Glomerular endothelial cell (primary cell): ENCODE measurements at places on chromosomes 1 and 21. TPM values are rescaled to one million over a fixed set of nuclear protein-coding genes. Genes with fewer than 3 reads are reported as not detected.

Gene SLC45A1
- total RNA-seq, result 2.2 and 2.7 TPM in 2 replicates

Gene PLXNA2
- 142 and 181 TPM in 2 replicates for total RNA-seq

Gene KLHL17
- 11.7 and 21.1 TPM in 2 replicates for total RNA-seq

Gene CLCA4
- not detected in 2 replicates for total RNA-seq

Gene UBL4B
- total RNA-seq, result not detected in 2 replicates

Gene CYP4A22
- not detected in 2 replicates for total RNA-seq

- no peak for DNase-seq
Measured at GRCh38 chr1:92425617-92426016, 61.1 kb downstream of the GFI1 start.

DNA sequence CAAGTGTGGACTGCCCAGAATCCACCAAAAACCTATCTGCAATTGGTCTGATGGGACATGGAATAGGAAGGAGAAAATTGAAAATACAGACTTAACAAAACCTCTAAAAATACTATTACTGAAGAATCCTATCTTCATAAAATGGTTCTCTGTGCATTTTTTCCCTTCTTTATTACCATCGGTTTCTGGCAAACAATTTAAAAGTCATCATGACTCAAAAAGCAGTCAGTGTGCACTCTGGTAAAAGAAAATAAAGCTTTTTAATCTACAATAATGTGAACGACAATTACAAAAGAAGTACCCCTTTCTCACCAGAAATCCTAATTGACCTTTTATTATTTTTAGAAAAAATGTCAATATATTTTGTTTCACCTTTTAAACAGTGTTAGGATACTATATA, 186.3 kb downstream of the TPR start:
- DNase-seq, result no peak

GRCh38 chr1:248926401-248927182, 20.6 kb downstream of the PGBD2 start:
- DNase-seq, result no peak

DNA sequence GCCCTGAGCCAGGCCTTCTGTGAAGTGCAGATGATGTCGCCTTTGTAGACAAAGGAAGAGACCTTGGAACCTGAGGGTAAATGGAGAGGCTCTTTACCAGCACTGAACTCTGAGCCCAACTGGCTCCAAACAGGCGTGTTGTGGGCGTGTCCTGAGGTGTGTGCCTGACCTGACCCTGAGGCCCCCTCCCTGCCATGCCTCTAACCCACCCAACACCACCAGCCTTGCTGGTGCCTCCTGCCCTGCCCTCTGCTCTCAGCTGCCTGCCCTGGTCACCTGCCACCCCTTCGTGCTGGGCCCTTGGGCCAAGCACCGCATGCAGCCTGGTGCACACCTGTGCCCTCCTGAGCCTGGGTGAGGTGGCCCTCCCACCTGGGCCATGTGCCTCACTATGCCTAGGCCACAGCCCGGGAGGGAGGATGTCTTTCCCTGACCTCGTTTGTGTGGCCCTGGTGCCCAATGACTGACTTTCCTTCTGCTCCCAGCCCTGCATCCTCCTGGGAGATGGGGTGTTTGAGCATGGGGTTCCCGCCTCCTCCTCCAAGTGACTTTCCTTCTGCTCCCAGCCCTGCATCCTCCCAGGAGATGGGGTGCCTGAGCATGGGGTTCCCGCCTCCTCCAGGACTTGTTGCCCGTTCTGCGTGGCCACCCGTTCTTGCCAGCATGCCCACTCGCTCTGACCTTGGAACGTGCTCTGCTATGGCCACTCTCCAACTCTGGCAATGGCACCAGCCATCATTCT, 157.0 kb downstream of the PCBP3 start:
- no peak for DNase-seq

- DNase-seq, result no peak
Measured at GRCh38 chr21:41737651-41738324, 29.1 kb downstream of the RIPK4 start.

- DNase-seq, result no peak
Measured at GRCh38 chr1:233500106-233500505, 113.8 kb upstream of the KCNK1 start.

GRCh38 chr21:44778094-44778493, 23.5 kb downstream of the UBE2G2 start:
- DNase-seq, result no peak

- no peak for DNase-seq
Measured at GRCh38 chr1:155514582-155515187, 47.9 kb downstream of the ASH1L start.

DNA sequence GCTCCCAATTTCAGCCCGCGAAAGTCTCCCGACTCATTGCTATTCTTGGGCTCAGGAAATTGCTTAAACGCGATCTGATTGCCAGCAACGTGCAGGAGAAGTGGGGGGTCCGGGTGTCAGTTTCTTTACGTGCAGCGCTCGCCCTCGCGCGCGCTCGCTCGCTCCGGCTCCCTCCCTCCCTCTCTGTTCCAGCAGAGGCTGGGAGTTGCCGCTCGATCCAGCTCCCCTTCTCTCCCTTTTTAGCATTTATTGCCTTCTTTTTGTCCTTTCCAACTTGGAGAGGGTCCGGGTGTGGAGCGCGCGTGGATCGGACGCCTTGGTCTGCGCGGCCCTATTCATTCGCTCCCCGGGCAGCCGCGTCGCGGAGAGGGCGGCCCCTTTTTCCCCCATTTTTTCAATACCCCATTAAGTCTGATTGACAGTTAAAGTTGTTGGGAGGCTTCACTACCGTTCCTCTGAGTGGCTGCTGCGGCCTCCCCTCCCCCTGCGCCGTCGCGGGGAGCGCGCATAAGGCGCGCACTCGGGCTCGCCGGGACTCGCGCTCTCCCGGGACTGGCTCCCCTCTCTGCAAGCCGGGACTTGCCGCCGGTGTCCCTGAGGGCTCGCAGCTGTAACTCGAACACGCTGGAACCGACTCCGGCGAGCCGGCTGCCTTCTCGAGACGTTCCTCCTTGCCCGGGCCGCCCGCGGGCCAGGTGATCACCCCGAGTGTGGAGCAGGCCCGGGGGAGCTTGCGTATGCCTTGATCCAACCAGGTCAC, at the start of gene DHRS3:
DHRS3 (minus strand) TSS at position 310 of the 760 bp plus-strand sequence. CDS start 862 bp downstream, outside the sequence.
- no peak for DNase-seq

DNA sequence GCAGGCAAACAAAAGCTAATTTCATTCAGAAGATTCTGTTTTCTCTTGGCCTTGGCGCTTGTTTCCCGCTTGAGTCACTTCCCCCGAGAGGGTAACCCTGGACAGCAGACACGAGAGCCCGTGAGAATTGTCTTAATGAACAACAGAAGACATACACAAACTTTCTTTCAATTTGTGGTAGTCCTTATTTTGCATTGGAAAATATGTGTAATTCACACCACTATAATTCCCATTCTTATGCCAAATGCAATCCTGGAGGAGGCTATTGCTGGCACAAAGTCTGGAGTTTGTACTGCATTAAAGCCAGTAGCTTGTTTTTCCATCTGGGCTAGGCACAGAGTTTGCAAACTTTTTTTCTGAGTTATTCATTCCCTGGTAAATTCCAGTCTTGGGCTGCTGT, 109.8 kb upstream of the IVNS1ABP start:
- DNase-seq, result peak; percentile 71

DNA sequence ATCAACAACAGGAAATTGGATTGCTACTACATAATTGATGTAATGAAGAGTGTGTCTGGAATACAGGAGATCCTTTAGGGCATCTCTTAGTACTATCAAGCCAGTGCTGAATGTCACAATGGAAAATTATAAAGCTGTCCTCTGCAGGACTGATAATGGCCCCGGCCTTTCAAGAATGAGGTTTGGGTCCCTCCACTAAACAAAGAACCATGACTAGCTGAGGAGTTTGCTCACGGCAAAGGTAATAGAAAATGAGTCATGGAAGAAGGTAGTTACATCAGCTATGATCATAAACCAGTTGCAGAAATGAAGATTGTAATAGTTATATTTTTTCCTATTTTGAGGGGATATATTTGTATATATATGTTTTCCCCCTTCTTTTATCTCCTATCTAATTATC, 145.8 kb downstream of the KCNJ6 start:
- no peak for DNase-seq

DNA sequence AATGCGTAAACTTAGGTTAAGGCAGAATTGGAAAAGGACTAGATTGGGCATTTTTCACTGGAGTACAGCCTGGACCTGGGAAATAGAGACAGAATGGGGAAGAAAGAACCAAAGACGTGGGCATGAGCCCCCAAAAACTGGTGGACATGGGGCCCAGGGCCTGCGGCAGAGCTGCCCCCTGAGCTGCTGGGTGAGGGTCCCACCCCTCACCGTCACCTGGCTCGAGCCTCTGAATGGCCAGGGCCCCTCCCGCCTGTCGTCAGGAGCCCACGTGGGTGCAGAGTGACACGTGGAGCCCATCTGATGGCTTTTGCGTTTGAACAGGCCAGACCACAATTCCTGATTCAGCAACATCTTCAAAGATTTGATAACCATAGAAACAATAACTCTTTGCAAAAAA, 360.9 kb upstream of the VAMP3 start:
- no peak for DNase-seq

GRCh38 chr1:67537667-67538018, 107.4 kb upstream of the SERBP1 start:
- no peak for DNase-seq

DNA sequence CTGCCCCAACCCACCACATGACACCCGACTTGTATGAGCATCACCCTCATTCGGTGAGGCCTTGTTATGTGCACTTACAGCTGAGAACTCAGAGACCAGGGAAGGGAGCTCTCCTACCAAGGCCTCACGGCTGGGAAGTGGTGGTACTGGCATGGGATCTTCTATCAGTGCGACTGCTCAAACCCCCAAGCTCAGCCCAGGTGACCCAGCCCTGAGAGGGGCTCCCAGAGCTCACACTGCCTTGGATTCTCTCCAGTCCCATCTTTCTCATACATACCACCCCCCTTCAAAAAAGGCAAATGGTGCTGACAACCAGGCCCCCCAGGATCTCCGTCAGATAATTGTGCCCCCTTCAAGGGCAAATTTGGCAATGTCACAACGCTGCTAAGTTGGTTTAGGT, 777 bp upstream of the PLA2G2F start:
- no peak for DNase-seq

DNA sequence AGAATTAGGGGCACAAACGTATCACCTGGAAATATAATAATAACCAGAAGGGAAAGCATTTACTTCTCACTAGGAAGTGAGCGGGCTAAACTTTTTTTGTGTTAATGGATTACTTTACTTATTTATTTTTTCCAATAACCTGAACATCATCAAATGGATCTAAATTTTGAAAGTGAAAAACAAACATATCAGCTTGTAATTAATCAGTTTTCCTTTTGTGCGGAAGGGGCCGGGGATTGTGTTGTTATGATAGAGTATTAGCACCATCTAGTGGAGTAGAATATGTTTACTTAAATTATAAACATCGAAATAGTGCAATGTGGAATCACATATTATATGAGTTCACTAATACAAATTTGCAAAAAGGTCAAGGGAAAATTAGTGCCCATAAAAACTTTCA, 9.0 kb downstream of the CFH start:
- DNase-seq, result no peak

DNA sequence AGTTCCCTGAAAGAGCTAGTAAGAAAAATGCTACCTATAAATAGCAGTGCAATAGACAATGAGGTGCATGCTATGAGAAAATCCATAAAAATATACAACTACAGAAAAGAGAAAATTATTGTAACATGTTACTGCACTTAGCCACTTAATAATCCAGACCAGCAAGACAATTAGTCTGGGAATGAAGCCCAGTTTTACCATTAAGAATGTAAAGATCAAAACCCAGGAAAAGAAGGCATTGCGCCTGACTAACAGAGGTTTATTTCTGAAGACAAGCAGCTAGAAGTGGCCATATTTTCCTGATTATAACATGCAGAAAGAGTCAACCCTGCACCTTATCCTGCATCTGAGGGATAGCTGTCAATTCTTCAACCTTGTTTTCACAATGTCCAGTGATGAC, 276.4 kb upstream of the PRMT6 start:
- DNase-seq, result no peak

GRCh38 chr1:150477733-150478132, 9.5 kb upstream of the TARS2 start:
- DNase-seq, result no peak

GRCh38 chr1:97727029-97727428, 193.8 kb downstream of the DPYD start:
- DNase-seq, result no peak

- no peak for DNase-seq
Measured at GRCh38 chr21:35408401-35408800, 359.3 kb upstream of the RUNX1 start.
